ENCODE measurements at places on chromosomes 4 and X. TPM values are rescaled to one million over a fixed set of nuclear protein-coding genes. Genes with fewer than 3 reads are reported as not detected.

Gene SYTL5
- total RNA-seq = 1.3 TPM

Gene FAM114A1
- total RNA-seq = 129 TPM

Gene CWH43
- 0.72 TPM for total RNA-seq

Gene DCLK2
- 17.7 TPM for total RNA-seq

Gene ZNF595
- 25.1 TPM for total RNA-seq

Gene HELT
- total RNA-seq = not detected

GRCh38 chr4:126748736-126749135 lies 884.0 kb upstream of the INTU start:
- DNase-seq = no peak

DNA sequence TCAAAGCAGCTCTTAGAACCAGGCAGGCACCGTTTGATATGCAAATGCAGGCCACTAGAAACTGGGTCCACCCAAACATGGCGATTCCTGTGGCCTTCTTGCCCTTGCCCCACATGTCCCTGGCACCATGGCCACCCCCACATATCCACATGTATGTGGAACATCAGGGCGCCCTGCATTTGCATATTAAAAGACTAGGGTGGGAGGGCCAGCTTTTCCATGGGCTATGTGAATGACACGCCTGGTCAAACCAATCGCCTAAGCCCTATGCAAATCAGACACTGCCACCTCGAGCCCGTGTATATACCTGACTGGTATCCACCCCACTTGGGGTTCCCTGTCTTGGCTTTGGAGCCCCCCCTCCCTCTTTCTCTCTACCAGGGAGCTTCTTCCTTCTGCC lies 107.0 kb downstream of the ABLIM2 start:
- DNase-seq = no peak

- peak; percentile 44 for DNase-seq
Observed at GRCh38 chr4:154877110-154877760, 96.2 kb downstream of the RBM46 start.

- DNase-seq = no peak
Observed at GRCh38 chrX:71215338-71215912, 7.6 kb upstream of the GJB1 start.

GRCh38 chr4:1517592-1518411 lies 111.6 kb upstream of the NKX1-1 start:
- no peak for DNase-seq

DNA sequence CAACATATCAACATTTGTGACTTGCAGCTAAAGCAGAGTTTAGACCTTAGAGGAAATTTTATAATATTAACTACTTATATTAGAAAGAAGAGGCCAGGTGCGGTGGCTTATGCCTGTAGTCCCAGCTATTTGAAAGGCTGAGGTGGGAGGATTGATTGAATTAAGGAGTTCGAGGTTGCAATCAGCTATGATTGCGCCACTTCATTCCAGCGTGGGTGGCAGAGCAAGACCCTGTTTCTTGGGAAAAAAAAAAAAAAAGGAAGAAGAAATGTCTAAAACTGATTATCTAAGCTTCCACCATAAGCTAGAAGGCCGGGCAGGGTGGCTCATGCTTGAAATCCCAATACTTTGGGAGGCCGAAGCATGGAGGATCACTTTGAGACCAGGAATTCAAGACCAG lies 42.0 kb upstream of the USP9X start:
- DNase-seq = no peak

DNA sequence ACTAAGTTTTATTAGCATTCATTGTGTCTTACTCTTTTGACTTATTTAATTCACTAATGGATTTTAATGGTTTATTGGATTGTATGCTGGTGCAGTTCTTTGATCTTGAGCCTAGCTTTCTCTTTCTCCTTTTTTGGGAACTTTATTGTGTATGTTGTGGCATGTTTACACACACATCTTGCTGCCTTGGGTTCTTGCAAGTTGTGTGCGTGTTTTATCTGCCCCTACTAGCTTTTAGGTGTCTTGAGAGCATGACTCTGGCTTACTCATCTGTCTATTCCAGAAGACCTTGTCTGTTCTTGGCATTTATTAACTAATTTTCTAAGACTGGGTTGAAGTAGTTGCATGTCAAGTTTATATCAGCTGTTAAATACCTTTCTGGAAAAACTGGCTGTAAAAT lies 2.7 kb downstream of the TMEM165 start:
- DNase-seq = peak; percentile 11

GRCh38 chrX:124344246-124344645 lies 2.1 kb upstream of the SH2D1A start:
- DNase-seq = no peak

GRCh38 chrX:38519651-38520050 lies 41.7 kb upstream of the TSPAN7 start:
- DNase-seq = no peak

All from tongue (tissue), 3 donors.